ENCODE measurements at places on chromosomes 3 and 15.

DNA sequence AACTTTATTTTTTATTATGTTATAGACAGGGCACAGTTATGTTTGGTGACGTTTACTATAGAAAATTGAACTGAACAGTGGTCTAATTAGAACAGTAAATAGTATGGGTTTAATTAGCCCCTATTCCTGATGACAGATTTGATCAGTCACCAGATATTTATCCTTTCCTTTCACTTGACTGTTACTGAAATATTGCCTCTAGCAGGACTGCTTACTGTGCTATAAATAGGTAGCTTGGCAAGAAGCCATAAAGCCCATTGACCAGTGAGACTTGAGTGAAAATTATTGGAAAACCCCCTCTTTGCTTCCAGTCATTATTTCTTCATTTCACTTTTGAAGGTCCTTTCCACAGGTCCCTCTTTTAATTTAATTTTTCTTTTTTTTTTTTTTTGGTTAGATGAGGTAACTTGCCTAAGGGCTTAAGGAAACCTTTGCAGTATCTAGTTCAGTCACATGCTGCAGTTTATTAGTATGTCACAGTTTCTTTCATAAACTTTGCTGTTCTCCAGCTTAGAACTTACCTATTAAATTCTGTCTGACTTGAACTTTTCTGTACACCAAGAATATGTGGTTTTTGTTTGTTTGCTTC, 115.6 kb downstream of the ADAMTSL3 start:
- no peak for DNase-seq

- no peak for DNase-seq
These were observed 205.4 kb upstream of the TSC22D2 start for GRCh38 chr3:150202711-150203110.

- DNase-seq, result no peak
These were observed 137.7 kb upstream of the ICE2 start for GRCh38 chr15:60616628-60617027.

- no peak for DNase-seq
These were observed 43.9 kb downstream of the BOC start for GRCh38 chr3:113255100-113255853.

GRCh38 chr3:18432752-18433151, 7.6 kb upstream of the SATB1 start:
- DNase-seq, result no peak

DNA sequence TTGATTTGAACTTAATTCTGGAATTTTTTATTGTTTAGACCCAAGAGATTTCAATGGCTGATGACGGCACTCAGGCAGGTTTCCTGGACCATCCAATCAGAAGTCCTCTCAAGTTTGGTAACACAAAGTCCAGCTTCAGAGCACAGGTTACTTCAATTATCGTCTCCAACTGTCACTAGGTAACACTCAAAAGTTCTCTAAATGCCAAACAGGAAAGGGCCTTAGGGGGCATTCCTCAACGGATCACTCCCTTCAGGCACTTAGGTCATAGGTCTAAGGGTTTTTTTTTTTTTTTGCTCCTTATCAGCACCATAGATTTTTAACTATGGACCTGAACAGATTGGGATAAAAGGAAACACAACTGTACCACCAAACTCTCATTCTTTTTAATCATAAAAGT, 85.8 kb downstream of the MEIS2 start:
- DNase-seq, result no peak
